Hematopoietic multipotent progenitor cell treated with erythropoietin and hydrocortisone succinate and interleukin-3 and kit ligand, for 4 days (in vitro differentiated cells): ENCODE measurements at places on chromosomes 5 and 9.

- no peak for DNase-seq
These were observed 31.1 kb upstream of the CCDC180 start for GRCh38 chr9:97276310-97276852.

- no peak for DNase-seq
These were observed 22.8 kb upstream of the LPCAT1 start for GRCh38 chr5:1546556-1546955.

GRCh38 chr5:148915224-148915817, 88.9 kb downstream of the ADRB2 start:
- peak; percentile 46 for DNase-seq

DNA sequence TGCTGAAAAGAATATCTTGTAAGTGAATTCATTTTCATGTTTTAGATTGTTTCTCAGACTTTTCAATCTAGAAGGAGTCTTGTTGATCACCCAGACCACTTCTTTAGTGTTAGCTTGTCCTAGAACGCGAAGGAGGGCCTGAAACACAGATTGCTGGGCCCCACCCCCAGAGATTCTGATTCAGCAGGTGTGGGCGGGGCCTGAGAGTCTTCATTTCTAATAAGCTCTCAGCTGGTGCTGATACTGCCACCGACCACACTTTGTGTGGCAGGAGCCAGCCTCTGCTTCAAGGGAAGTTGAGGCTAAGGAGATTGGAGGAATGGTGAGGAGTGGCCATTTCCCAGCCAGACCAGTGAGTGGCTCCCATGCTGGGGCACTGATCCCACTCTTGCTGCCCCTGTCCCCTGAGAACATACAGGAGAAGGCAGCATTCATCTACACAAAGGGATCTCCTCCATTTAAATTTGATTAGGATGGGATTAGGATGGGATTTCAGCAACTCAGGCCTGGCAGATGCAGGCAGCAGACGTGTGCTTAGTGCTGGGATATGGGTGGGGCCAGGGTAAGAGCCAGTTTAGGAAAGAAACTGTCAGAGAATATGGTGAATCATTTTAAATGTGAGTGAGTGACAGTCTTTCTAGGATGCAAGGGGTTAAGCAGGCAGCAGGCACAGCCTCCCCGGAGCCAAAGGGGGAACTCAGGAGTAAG, 35.9 kb downstream of the ZNF618 start:
- DNase-seq, result no peak

DNA sequence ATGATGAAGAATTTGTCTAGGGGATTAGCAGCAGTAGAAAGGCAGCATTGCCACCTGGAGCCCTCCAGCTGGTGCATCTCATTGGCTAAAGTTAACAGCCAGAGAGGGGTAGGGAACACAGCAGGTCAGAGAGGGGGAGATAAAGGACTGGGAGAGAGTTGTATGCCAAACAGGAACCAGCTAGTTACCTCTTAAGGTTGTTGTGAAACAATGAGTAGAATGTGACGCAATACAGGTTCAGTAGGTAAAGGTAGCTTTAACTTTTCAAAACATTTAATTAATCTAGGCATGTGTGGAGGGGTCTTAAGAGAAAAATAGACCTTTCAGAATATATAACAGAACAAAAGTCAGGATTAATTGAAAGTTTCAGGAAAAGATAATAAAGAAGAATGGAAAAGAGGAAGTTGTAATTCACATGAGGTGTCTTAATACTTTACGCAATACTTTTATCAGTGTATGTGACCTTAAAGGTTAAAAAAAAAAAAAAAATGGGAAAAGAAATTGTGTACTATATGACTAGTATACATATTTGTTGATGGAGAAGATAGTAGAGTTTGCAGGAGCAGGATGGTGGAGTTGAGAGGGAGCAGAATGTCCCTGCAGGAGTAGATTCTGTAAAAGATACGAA, 14.3 kb downstream of the FBXO38 start:
- peak; percentile 54 for DNase-seq

DNA sequence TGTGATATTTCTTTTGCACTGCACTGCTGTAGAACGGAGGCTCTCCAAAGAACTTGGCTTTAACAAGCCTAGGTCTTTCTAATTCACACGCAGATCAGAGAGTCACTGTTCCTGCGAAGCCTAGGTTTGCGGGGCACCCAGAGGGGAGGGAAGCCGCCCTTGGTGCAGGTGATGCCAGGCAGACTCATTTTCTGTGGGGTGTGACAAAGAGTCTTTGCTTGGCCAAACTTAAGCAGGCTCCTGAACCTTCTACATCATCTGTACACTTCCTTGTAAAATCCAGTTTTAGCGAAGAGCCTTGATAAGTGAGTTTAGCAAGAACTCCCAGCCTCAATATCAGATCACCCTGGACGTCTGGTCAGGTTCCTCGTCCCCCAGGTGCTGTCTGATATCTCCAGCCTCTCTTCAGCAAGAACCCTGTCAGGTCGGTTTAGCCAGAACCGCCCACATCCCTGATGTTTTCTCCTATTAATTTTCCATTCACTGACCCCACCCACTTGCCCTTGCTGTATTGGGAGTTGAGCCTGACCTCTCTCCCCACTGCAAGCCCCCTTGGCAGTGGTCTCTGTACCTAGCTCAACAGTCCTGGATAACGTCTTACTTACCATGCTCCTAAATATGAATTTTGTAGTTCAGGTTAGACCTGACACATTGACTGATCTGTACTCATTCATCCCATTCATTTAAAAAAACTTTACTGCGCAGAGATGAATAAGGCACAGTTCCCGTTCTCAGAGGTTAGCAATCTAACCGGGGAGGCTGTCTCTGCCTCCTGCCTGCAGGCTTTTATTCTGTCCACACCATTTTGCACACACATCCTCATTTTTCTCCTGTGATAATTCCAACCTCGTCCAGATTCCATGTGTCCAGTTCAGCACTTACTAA, 880 bp upstream of the UBAC1 start:
- peak; percentile 58 for DNase-seq
